ENCODE measurements at places on chromosomes 1 and 21.

GRCh38 chr21:23067672-23068071, 2069.5 kb downstream of the NCAM2 start:
- no peak for DNase-seq

DNA sequence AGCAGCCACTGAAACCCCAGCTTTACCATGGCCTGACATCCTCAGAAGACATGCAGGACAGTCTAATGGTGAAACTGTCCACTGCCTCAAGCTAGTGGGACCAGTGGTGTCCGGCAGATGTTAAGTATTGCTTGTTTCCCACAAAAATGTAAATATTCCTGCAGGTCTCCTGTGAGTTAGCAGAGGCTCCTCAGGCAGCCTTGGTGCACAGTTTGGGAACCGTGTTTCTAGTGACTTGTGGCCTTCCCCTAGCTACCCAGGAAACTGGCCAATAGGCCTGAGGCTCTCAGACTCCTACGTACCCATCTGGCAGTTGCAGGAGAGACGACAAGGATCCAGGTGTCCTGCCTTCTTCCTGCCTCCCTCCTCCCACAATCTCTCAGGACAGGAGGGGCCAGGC, 142.4 kb downstream of the CAMTA1 start:
- no peak for DNase-seq

- DNase-seq, result no peak
Measured at GRCh38 chr1:21644906-21645305, 24.3 kb downstream of the RAP1GAP start.

DNA sequence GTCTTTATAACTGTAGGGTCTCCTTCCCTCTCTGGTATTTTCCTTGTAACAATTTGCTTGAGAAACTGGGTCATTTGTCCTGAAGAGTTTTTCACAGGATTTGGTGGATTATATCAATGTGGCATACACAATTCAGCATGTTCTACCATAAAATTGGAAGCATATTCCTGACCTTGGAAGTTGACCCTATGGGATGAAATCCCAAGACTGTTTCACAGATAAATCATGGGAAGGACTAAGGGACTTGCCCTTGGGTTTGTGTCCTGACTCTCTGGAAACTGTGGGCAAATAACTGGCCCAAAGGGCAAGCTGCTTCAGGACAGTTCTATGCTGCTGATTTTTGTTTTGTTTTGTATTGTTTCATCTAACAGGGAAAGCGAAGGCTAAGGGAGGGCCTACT, 255.6 kb downstream of the TM2D1 start:
- no peak for DNase-seq

DNA sequence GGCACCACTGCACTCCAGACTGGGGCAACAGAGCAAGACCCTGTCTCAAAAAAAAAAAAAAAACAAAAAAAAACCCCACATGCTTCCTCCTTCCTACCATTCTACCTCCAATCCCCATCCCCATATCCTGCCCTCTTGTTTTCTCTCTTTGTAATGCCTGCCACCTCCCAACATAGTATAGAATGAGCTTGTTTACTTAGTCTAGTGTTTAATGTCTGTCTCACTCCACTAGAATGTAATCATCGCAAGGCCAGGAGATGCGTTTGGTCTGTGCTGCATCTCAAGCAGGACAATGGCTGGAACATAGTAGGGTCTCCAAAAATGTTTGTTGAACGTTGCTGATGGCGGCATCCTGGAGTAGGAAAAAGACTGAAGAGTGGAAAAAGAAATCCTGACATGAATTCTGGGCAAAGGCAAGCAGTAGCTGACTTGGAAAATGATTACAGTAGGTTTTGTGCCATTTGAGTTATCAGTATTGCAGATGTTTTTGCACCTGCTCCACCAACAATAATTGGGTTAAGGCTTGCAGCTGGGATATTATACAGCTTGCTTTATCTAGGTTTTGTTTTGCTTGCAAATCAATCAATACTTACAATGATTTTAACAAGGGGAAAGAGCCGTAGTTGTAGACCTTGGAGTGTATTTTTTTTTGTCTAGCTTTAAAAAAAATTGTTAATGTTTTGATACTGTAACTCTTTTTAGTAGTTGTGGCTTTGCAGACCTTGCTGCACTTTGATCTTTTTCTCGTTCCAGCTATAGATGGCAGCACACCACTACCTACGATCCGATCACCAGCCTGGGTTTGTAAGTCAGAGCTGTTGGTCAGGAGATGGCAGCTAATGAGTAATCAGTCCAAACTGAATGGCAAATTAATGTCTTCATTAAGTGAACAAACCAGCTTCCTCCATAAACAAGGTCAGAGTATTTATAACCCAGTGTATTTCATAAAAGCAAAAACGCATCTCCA, 62.4 kb downstream of the BACH1 start:
- DNase-seq, result no peak

All from NCI-H1436 (cell line).